ENCODE measurements at places on chromosomes 3 and 15. TPM values are rescaled to one million over a fixed set of nuclear protein-coding genes. Genes with fewer than 3 reads are reported as not detected.

CERS3 gene
- not detected for total RNA-seq

SYNPR gene
- total RNA-seq, result not detected

IL17RE gene
- total RNA-seq, result 5.5 TPM

PIGBOS1 gene
- 30.2 TPM for total RNA-seq

IL5RA gene
- not detected for total RNA-seq
